ENCODE measurements at places on chromosomes 12 and 14.

- no peak for DNase-seq
Observed at GRCh38 chr14:103273745-103274615, 60.1 kb upstream of the EIF5 start.

GRCh38 chr14:61482348-61483206 lies 161.2 kb downstream of the PRKCH start:
- no peak for DNase-seq

DNA sequence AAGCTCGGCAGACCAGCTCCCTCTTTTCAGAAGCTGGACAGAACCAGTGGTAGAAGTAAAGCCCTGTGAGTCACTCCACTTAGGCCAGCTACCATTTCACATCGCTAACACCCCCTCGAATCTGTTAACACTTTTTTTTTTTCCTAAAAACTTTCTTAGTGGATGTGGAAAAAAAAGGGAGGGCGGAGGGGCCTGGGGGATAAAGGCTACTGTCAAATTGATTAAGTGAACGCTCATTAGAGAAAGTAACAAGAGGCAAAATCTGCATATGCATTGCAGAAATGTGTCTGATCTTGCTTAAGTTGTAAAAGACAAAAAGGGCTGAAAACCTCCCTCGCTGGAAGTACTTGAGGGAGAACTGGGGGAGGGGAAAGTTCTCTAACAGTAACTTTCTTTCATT lies 86.6 kb upstream of the OTX2 start:
- no peak for DNase-seq

- DNase-seq = no peak
Observed at GRCh38 chr12:32651151-32651955, 27.7 kb upstream of the DNM1L start.

DNA sequence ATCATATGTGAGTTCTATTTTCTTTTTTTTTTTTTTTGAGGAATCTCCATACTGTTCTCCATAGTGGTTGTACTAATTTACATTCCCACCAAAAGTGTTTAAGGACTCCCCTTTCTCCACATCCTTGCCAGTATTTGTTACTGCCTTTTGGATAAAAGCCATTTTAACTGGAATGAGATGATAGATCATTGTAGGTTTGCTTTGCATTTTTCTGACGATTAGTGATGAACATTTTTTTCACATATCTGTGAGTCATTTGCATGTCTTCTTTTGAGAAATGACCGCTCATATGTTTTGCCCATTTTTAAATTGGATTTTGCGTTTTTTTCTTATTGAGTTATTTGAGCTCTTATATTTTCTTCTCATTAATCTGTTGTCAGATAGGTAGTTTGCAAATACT lies 394.8 kb downstream of the LRFN5 start:
- no peak for DNase-seq

DNA sequence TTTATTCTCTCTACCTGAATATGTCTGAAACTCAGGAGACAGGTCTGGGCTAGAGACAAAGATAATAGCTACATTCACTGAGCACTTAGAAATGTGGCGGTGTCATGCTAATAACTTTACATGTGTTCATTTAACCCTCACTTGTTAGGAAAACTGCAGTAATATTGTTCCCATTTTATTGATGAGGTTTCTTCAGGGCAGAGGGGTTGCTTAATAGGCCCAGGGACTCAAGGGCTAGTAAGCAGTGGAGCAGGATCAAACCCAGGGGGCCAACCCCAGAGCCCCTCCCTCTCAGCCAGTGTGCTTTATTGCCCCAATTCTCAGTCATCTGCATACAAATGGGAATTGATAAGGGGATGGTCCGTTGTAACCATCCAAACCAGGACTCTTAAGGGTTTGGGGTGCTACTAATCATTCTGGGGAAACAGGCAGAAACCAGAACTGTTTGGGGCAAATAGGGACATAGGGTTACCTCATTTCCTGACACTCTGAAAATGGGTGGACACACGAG lies 142.8 kb upstream of the AMIGO2 start:
- DNase-seq = no peak

GRCh38 chr14:78186277-78186676 lies 16.1 kb downstream of the NRXN3 start:
- DNase-seq = no peak

DNA sequence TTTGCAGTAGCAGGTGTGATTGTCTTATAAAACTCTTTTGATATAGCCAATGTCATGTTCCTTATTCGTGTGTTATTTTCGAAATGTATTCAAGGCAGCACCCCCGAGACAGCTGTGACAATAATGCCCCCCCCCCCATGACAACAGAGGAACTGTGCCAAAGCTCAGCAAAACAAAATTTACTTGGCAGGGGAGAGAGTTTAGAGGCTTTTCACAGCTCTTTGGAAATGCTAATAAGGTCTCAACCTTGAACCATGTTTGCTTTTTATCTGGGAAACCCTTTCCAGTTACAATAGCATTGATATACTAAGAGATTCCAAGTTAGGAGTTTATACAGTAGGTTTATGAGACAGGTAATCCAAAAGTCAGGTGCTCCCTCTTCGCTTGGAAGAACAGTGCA lies 56.4 kb upstream of the USP44 start:
- DNase-seq = no peak

GRCh38 chr14:58367296-58367695 lies 28.4 kb upstream of the TOMM20L start:
- DNase-seq = no peak

DNA sequence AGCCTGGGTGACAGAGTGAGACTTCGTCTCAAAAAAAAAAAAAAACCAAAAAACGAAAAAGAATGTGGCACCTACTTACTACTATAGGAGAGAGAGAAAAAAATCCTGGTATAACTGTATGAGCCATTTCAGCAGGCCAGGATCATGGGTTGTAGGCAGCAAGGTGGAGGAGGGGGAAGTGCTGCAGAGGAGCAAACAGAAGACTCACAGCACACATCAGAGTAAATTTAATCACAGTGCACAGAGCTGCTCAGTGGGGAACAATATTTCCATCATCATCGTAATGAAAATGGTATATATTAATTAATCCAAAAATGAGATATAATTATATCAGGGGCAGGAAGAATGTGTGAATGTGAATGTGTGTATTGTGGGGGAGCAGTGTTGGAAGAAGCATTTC lies 175.8 kb downstream of the SLC2A13 start:
- no peak for DNase-seq

GRCh38 chr12:27285403-27285802 lies 41.3 kb downstream of the STK38L start:
- DNase-seq = no peak

DNA sequence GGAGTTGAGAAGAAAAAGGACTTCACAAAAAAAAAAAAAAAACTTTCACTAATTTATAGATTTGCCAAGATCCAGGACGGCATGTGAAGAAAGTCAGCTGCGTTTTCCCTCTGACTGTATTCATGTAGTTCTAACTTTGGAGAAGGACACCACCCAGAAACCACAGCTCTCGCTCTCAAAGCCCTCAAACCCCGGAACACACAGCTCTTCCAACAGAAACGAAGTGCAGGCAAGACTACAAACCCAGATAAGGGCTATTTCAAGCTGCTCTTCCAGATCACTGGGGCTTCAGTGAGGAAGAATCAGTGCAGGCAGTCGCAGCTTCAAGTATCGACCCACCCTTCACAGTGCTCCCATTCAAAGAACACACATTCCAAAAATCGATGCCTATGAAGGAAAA lies 13.2 kb downstream of the KCNH5 start:
- no peak for DNase-seq

All from CD4-positive, alpha-beta T cell (primary cell).